Activated CD4-positive, alpha-beta memory T cell treated with anti-CD3 and anti-CD28 coated beads for 36 hours (primary cell): ENCODE measurements at places on chromosomes 7 and 10. TPM values are rescaled to one million over a fixed set of nuclear protein-coding genes. Genes with fewer than 3 reads are reported as not detected.

DNA sequence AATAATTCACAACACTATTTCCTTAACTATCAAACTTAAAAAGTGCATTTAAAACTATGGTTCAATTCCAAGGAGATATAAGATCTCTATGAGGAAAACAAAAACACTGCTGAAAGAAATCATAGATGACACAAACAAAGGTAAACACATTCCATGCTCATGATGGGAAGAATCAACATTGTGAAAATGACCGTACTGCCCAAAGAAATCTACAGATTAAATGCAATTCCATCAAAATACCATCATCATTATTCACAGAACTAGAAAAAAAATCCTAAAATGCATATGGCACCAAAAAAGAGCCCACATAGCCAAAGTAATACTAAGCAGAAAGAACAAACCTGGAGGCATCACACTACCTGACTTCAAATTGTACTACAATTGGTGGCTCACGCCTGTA is 159.9 kb upstream of the EEPD1 start:
- H3K27me3 ChIP-seq, result no peaks in the 10 kb centered on the region
- H3K4me3 ChIP-seq, result no peak overlapping the region
- H3K27ac ChIP-seq, result no peak overlapping the region

DNA sequence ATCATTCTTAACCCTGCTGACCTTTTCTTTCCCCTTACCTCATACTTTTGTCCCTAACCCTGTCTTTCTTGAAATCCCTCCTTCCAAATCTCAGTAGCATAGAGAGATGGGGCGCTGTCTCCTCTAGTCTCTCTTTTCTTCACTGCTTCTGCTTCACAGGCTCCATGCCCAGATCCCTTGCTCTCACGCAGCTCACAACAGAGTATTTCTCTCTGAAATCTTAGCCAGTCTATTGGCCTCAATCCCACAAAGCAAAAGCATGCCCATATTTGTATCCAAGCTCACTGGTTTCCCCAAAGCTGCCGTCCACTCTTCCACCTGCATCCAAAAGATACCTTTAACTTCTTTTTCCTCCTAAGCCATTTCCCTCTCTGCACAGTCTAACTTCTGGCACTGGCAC is 526.8 kb downstream of the PLXDC2 start:
- no peaks in the 10 kb centered on the region for H3K4me1 ChIP-seq
- no peak overlapping the region for H3K27ac ChIP-seq
- H3K27me3 ChIP-seq, result no peaks in the 10 kb centered on the region

GRCh38 chr10:103781329-103782061 is 73.9 kb downstream of the SH3PXD2A start:
- no peak overlapping the region for H3K27ac ChIP-seq
- DNase-seq, result peak; percentile 36
- H3K27me3 ChIP-seq, result peaks cover 5% of the 10 kb centered on the region
- no peaks in the 10 kb centered on the region for H3K36me3 ChIP-seq
- H3K4me1 ChIP-seq, result peaks cover 16% of the 10 kb centered on the region

GRCh38 chr10:88168171-88169036 is 305.0 kb downstream of the PTEN start:
- H3K4me3 ChIP-seq, result no peak overlapping the region
- H3K4me1 ChIP-seq, result peaks cover 39% of the 10 kb centered on the region
- H3K36me3 ChIP-seq, result peaks cover 4% of the 10 kb centered on the region
- no peak overlapping the region for H3K27ac ChIP-seq

- H3K27ac ChIP-seq, result peak overlapping the region; percentile 66
- no peak overlapping the region for H3K4me3 ChIP-seq
- H3K36me3 ChIP-seq, result peaks cover 85% of the 10 kb centered on the region
- no peak for DNase-seq
- peaks cover 76% of the 10 kb centered on the region for H3K4me1 ChIP-seq
- H3K27me3 ChIP-seq, result no peaks in the 10 kb centered on the region
Measured at GRCh38 chr10:11292576-11293302, 275.1 kb downstream of the CELF2 start.

GRCh38 chr10:23780331-23780730 is 341.5 kb downstream of the OTUD1 start:
- no peak overlapping the region for H3K27ac ChIP-seq
- H3K4me3 ChIP-seq, result no peak overlapping the region
- no peaks in the 10 kb centered on the region for H3K4me1 ChIP-seq
- no peaks in the 10 kb centered on the region for H3K36me3 ChIP-seq
- no peak for DNase-seq

DNA sequence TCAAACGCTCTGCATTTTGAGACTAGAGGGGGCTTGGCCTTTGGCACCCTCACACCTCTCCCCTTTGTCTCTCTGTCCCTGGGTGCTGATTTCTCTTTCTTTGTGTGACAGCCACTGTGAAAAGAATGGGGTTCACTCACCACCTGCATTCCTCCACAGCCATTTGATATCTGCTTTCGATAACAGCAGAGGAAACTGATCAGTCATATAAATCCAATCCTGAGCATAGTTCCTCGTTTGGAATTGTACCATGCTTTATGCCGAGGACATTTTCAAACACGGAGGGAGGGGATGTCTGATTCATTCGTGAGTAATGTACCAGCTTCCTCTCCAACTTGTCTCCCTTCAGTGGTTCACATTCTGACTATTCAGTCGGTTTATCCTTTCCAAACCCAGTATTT is 15.8 kb downstream of the MET start:
- H3K27me3 ChIP-seq, result peaks cover 11% of the 10 kb centered on the region
- H3K36me3 ChIP-seq, result no peaks in the 10 kb centered on the region
- DNase-seq, result no peak
- no peak overlapping the region for H3K4me3 ChIP-seq
- no peak overlapping the region for H3K27ac ChIP-seq
- no peaks in the 10 kb centered on the region for H3K4me1 ChIP-seq

GRCh38 chr7:22885797-22886261 is 63.2 kb upstream of the TOMM7 start:
- H3K4me1 ChIP-seq, result peaks cover 39% of the 10 kb centered on the region
- H3K36me3 ChIP-seq, result no peaks in the 10 kb centered on the region
- H3K27ac ChIP-seq, result peak overlapping the region; percentile 88
- peak overlapping the region; percentile 45 for H3K4me3 ChIP-seq

The NSUN5 gene
- total RNA-seq, result 55.5 TPM

The MALSU1 gene
- 100 TPM for total RNA-seq

The SRRM3 gene
- not detected for total RNA-seq

The MCU gene
- total RNA-seq, result 19.3 TPM

The ENO4 gene
- total RNA-seq, result not detected

The PDK4 gene
- not detected for total RNA-seq
